ENCODE measurements at places on chromosomes 3 and 15. TPM values are rescaled to one million over a fixed set of nuclear protein-coding genes. Genes with fewer than 3 reads are reported as not detected.

DNA sequence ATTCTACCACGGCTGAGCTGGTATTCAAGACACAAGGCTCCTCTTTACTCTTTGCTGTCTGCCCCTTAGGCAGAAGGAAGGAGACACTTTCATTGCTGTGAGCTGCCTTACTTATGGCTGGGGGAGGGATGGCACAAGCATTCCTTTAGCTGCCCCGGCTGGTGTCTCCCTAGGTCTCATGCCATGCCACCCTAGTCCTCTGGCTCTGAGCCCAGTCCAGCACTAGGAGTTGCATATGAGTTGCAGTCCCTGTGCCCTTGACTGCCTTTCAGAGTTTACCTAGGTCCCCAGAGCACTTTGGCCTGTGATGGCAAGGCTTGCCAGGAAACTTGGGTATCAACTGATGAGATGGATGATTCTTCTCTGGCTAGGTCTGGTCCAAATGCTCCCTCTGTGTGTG lies 296.4 kb downstream of the RBMS3 start:
- no peak for DNase-seq

The NLGN1 gene
- 4.5 TPM for total RNA-seq

- no peak for DNase-seq
These were observed 683.0 kb downstream of the NTRK3 start for GRCh38 chr15:87573534-87573933.

The CACNA2D3 gene
- total RNA-seq, result 0.17 TPM

DNA sequence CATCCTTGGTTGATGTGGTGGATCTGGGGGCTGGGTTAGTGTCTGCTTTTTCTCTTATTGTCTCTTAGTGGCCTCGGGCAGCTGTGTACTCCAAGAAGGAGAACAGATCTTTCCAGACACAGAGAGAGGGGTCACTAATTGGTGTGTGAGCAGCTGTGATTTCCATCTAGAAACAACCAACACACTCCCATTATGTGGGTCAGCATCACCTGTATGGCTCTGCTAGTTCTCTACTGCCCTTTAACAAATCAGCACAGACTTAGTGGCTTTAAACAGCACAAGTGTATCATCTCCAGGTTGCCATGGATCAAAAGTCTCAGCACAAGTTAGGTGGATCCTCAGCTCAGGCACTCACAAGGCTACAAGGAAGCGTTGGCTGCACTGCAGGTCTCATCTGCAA lies 156.8 kb downstream of the LRTM1 start:
- DNase-seq, result no peak

The FSTL1 gene
- 142 TPM for total RNA-seq

The ZNF660 gene
- 2.3 TPM for total RNA-seq

DNA sequence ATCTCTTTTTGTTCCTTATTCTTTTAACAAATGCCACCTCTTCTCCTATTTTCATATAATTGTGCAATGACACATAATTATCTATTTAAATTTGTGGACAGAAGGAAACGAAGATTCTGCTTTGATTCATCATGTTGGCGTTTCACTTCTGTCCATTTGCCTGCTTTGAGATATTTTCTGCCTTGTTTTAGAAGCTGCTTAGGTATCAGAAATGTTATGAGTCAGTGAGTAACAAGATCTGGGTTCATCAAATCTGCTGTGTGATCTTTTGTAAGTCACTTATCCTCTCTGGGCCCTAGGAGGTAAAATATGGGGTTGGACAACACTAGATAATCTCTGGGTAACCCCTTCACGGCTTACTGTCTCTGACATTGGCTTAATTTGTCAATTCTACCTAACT lies 7.3 kb upstream of the MINDY4B start:
- no peak for DNase-seq

The SMAD6 gene
- total RNA-seq, result 9.0 TPM

The IQCF5 gene
- not detected for total RNA-seq

DNA sequence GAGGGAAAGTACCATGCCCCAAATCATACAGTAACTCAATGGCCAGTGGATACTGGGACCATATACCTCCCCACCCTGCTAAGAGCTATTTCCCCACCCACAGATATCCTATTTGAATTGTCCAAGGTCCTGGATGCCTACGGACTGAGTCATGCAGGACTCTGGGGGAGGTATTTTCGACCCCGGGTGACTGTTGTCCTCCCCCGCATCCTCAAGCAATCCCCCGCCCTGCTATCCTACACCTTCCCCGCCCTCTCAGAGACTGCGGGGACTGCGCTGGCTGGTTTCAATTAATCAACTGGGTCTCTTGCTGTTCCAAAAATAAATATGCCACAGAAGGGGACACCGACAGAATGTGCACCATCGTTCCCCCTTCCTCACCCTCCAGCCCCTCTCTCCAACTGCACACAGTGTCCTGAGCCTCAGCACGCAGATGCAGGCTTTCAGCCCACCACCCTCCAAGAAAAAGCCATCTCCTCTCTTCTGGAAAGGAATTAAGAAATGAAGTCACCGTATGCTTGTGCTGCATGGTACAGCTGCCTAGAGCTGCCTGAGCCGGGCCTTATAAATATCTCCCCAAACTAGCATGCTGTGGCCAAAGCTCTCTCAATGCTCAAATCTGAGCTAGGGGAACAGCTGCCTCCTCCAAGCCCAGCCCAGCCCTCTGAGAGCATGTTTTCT lies 8.1 kb downstream of the CAV3 start:
- peak; percentile 69 for DNase-seq

The CEMIP gene
- total RNA-seq, result 0.07 TPM

The SMARCC1 gene
- total RNA-seq, result 94.0 TPM

The FBXO40 gene
- under 0.01 TPM for total RNA-seq

The UMPS gene
- 28.5 TPM for total RNA-seq

DNA sequence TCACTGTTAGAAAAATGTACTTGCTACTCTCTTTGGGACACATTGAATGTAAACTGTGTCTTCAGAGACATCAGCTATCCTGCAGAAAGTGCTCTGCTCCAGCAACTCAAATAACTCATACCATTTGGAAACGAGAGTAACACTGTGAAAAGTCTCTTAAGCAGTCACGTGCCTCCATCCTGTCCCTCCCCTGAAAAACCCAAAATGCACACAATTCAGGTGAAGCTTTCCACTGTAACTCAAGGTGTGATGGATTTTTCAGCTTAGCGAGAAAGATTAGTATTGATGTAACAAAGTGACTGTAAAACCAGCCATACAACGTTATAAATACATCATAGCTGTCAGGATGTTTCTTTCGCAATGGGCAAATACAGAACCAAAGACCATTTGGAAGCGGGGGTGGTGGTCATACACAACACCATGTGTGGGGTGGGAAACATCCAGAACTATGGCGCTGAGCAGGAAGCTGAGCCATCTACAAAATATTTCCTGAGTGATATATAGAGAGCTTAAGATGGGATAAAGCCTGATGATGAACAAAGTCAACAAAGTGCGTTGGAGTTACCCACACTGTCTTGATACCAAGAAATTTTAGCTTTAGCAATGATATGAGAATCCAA lies 332.3 kb downstream of the FOXP1 start:
- DNase-seq, result no peak

The SHQ1 gene
- 17.8 TPM for total RNA-seq

DNA sequence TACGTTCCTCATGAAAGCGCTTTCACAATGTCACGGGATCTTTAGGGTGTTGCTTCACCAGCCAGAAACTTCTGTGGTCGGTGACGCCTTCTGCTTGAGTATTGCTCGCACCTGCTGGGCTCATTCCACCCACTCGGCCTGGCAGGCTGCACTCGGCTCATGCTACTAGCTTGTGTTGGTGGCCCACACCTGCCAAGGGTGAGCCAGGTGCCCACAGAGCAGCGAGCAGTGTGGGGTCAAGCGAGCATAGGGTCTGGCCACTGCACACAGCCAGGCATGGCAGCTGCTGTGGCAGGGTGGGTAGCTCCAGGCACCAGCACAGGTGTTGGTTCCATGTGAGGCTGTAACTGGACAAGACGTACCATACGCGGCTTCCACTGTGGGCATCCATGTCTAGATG lies 202.9 kb upstream of the CADM2 start:
- DNase-seq, result no peak

GRCh38 chr15:29857221-29857789 lies 35.0 kb upstream of the TJP1 start:
- no peak for DNase-seq

GRCh38 chr3:170490828-170491560 lies 72.3 kb downstream of the CLDN11 start:
- DNase-seq, result no peak

DNA sequence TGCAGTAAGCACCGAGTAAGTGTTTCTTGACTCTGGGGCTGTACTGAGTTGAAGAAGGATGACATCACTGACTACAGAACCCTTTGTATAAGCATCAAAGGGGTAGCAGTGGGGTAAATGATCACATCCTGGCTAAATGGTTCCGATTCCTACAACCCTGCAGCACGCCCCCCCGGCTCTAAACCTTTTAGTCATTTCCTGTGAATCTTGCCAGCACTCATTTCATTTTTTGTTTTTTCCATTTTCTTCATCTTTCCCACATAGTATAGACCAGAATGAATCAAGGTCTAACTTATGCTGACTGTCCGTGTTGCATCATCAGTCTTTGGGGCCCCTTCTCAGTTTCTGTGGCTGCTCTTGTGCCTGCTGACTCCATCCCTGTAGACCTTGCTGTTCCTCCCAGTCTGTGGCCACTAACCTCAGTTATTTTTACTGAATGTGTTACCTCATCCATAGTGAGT lies 383.1 kb upstream of the TPRG1 start:
- peak; percentile 56 for DNase-seq

GRCh38 chr15:74790080-74790916 lies 8.4 kb downstream of the CSK start:
- peak; percentile 67 for DNase-seq

The PAK6 gene
- total RNA-seq, result 17.7 TPM

DNA sequence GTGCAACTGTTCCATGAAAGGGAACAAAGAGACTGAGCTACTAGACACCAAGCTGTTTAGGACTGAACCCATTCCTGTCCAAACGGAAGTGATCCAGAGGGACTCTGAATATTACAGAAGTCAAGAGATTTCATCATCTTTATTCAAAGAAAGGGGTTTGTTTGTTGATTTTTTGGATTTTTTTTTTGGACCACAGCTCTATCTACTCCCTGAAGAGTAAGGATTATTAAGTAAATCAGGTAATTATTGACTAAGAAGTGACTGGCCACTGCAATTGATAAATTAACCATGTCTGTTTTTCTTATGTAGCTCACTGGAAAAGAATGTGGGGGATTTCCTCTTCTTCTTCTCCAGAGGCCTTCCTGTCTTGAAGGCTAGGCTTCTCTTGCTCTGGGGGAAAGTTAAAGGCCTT lies 146.6 kb upstream of the TPM1 start:
- DNase-seq, result peak; percentile 96

The AGBL1 gene
- not detected for total RNA-seq

The CIP2A gene
- 8.2 TPM for total RNA-seq

All from kidney epithelial cell (primary cell).